Stimulated activated CD8-positive, alpha-beta memory T cell treated with anti-CD3 and anti-CD28 coated beads, Interleukin-12 subunit alpha, Interleukin-12 subunit beta, amount 100 ng/mL, for 4 hours (primary cell): ENCODE measurements at places on chromosomes 4 and X.

DNA sequence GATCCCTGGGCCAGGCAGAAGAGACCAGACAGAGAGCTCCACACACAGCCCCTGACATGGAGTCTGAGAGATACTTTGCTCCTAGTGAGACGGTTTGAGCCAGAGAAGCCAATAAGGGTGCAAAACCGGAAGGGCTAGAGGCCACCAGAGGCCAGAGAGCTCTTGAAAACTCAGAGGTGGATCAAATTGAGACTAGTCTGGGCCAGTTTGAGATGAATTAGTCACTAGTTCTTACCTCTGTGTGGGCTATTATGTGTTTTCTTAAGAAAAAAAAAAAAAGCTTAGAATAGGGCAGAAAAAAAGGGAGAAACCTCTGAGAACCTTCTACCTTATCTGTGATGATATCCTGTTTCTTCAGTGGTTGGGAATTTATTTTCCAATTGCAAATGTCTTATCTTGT is 110.4 kb upstream of the EDNRA start:
- DNase-seq, result no peak

- DNase-seq, result no peak
Observed at GRCh38 chr4:182215148-182215547, 28.1 kb upstream of the TENM3 start.

- no peak for DNase-seq
Observed at GRCh38 chr4:170671171-170671570, 581.4 kb upstream of the AADAT start.

DNA sequence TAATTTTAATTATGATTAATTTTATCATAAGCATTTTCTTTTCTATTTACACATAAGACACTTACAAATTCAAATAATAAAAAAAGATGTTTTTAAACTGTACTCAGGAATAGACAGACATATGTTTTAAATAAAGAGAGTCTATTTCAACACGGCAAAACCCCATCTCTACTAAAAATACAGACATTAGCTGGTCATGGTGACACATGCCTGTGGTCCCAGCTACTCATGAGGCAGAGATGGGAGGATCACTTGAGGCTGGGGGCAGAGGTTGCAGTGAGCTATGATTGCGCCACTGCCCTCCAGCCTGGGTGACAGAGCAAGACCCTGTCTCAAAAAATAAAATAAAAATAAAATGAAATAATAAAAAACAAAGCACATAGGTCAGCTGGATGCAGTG is 14.8 kb downstream of the FAM9B start:
- DNase-seq, result no peak

- no peak for DNase-seq
Observed at GRCh38 chr4:145083891-145084605, 13.9 kb downstream of the ANAPC10 start.

DNA sequence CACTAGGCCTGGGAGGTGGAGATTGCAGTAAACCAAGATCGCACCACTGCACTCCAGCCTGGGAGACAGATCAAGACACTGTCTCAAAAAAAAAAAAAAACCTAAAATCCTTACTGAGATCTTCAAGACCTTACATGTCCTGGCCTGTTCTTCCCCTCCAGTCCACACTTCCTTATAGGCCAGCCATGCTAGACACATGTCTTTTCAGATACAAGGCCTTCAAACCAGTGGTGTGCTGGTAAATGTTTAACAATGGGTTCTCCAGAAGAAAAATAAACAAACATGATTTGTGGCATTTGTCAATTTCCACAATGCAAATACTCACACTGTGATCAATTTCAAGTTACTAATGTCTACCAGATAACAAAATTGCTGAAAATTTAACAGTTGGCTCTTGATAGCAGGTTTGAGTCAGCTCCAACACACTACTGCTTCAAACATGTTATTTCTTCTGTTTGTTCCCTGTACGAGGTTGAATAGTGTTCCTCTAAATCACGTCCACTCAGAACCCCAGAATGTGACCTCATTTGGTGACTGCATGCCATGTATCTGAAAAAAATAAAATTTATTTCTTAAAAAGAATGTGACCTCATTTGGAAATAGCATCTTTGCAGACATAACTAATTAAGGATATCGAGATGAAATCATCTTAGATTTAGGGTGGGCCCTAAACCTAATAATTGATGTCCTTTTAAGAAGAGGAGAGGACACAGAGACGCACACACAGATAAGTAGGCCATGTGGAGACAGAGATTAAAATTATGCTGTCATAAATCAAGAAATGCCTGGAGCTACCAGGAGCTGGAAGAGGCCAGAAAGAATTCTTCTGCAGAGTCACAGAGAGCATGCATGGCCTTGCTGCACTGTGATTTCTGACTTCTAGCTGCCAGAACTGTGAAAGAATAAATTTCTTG is 144.4 kb downstream of the ZNF674 start:
- DNase-seq, result no peak

- DNase-seq, result no peak
Observed at GRCh38 chr4:113146876-113147358, 97.5 kb downstream of the ANK2 start.

DNA sequence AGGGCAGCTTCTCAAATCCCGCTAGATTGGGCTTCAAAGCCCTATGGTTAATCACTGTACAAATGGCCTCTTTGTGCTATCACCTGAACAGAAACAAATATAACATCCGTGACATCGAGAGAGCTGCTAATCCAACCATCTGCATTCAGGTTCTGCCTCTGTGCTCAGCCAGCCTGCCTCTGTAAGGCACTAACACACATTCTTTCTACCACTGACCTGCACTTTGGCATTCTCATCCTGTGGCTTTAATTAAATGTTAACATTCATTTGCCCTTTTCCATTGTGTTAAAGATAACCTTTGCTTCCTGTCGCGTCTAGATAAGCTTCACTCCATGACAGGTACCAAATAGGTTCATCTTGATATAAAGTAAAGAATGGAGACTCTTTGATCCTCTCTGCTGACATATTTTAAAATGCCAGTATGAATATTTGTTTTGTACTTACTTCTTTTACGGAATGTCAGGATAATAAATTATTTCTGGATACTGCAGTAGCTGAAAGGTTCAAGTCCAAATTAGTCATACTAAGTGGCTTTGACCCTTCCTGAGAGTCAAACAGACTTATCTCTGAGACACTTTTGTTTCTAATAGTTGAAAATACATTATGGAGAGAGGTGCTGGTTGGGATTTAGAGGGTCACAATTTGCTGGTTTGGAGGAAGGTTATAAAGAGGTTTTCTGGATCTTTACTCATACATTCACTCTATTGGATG is 505.7 kb downstream of the PACRGL start:
- DNase-seq, result no peak

DNA sequence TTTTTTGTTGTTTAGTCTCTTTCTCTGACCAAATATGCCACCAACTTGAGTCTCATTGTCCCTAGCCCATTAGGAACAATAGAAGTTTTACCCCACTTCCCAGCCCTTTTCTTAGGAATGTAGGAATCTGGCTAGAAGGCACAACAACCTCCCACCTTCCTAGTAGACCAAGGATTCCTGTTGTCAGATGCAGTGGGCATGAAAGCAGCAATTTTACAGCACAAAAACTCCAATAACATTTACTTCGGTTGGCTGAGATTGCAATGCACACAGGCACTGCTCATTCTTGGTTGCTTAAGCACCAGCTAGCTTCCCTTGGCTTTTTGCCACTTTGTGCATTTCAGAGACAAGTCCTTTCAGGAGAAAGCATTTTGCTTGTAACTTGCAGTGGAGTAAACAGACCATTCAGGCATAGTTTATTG is 312.8 kb downstream of the TENM3 start:
- DNase-seq, result no peak

- DNase-seq, result no peak
Observed at GRCh38 chrX:12975670-12975965, 708 bp downstream of the TMSB4X start.

GRCh38 chrX:13790206-13791131 is 26.4 kb downstream of the GPM6B start:
- no peak for DNase-seq

DNA sequence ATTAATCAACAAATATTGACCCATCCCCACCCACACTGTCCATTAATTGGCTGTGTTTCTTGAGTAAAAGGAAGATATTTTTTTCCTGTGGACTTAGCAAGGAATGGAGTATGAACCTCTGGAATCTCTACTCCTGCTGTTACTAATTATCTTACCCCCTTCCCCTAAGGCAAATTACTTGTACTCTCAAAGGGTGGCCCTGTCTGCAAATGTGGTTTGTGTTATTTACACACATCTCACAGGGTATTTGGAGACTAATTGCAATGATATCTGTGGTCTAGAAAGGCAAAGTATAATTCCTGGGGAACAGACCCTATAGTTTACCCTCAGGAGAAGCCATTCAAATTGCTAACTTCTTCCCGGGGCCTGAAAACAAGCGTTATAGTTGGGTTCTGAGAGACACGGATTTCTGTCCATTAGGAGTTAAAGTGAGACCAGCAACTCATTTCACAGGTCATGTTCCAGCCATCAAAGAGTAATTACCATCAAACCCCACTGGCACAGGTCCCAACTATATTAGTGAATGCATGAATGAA is 133.0 kb upstream of the RASGEF1B start:
- DNase-seq, result no peak

DNA sequence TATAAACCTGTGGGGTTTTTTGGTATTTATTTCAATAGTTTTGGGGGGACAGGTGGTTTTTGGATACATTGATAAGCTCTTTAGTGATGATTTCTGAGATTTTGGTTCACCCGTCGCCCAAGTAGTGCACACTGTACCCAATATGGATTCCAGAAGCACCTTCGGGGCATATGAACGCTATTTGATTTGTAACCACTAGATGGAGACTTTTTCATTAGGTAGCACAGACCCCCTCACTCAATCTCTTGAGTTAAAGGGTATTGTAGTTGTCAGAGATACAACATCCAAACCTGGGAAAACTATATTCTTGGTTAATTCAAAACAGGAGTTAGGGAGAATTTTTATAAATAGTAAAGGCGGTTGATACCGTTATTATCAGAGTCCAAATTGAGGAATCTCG is 79.8 kb downstream of the SPANXN3 start:
- no peak for DNase-seq

- no peak for DNase-seq
Observed at GRCh38 chr4:110139815-110140214, 58.6 kb downstream of the ELOVL6 start.

- DNase-seq, result no peak
Observed at GRCh38 chr4:137454767-137455166, 77.5 kb downstream of the PCDH18 start.

DNA sequence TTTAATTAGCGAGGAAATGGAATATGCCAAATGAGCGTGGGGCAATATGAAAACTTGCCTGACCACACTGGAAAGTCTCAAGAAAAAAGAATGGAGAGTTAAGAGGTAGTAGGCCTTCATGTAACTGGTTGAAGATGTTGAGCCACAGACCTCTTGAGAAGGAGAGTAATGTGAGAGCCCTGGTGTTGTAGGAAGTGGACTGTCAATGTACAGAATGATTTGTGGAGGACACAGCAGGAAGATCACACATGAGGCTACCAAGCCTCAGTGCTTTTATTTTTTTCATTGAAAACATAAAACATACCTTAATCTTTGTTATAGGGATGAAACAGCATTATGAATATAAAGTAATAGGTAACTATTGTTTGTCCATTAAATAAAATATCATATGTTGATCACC is 331.6 kb downstream of the UNC5C start:
- DNase-seq, result no peak

- DNase-seq, result no peak
Observed at GRCh38 chr4:55903577-55903976, 45.2 kb upstream of the CEP135 start.

DNA sequence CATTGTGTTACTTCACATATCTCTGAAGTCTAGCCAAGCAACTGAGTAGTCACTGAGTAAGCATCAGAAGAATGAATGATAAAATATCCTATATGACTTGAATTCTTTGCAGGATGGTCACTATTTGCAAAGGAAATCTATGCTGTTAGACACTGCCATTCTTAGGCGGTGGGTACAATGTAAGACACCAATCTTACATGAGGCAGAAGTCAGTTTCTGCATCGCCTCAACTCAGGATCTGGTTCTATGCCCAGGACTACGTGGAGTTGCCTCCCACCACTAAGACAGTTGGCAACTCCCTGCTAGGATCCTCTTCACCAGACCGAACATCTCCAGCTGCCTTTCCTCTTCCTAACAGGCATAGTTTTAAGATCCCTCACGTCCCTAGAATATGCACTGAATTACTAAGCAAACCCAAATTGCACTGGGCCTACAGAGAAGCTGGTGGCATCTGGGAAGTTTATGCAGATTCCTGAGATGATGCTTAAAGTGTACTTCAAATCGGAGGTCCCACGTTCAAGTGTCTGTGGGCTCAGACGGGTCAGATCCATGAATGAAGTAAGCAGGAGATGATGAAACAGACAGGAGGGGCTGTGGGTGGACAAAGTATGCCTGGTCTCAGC is 45.6 kb downstream of the SEL1L3 start:
- DNase-seq, result no peak

DNA sequence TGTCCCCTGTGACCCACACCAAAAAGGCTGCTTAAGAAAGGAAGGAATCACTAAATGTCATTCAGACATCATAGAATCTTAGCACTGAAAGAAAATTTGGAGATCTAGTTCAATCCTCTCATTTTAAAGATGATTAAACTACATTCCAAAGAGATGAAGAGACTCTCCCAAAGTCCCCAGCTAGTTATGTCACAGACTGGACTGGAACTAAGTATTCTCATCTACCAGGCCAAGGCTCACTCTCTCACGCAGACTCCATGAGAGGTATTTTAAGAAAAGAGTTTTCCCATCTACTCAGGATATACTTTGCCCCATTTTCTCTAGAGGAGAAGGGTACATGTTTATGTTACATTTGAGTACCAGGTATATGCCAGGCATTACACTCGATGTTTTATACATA is 6.9 kb downstream of the FABP2 start:
- DNase-seq, result no peak

- DNase-seq, result no peak
Observed at GRCh38 chrX:69038188-69038587, 127.1 kb downstream of the PJA1 start.

DNA sequence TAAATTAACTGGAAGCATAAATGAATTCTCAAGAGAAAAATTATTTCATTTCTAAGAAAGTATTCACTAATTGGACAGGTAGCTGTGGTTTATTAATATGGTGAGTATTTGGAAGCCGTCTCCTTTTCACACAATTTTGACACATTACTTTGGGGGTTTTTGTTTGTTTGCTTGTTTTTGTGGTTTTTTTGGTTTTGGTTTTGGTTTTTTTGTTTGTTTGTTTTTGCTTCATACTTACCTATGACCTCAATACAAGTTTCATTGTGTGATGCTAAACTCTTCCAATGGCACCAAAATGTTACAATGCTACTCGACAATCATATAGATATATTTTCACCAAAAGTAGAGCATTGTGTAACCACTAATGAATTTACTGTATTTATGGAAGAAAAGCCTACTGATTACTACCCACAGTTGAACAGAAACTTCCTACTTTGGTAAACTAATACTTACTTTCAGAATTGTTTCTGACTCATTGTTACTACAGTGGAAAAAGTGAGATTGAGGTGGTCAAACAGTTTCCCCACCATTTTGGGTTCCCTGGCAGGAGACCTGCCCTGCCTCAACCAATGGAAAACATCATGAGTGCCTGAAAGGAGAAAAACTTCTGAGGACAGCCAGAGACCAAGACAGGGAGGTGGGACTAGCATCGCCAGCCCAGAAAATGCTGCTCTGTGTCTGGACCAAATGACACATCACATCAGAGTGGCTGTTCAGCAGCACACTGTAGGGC is 443.1 kb downstream of the HNRNPD start:
- DNase-seq, result no peak

GRCh38 chr4:180751009-180751408 is 1492.2 kb upstream of the TENM3 start:
- no peak for DNase-seq
